ENCODE measurements at places on chromosomes 1 and 21.

DNA sequence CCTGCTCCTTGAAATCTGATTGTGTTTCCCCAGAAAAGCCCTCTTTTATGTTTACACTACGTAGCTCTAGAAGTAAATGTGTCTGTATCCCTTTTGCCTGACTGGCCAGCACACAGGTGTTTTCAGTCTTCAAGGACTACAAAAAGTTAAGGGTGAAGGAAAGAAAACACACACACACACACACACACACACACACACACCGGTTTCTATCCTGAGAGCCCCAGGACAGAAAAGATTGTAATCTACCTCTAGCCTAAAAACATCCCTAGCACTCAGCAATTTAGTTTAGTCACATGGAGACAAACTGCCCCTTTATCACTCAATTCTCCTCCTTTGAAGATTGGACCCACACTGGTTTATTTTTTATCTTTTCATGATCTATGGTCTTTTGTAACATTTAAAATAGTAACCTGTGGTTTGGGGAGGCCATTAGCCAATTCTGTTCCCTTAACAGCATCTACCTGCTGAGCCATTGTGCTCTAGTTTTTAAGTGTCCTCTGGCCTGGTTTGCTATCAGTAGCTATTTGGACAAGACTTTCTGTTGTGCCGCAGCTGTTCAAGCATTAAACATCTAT, 15.8 kb upstream of the TRIM45 start:
- 0 out of 2 replicates have a peak overlapping the region, but pooled peaks have one; percentile 24 for H3K27ac ChIP-seq
- H3K4me3 ChIP-seq, result no peak overlapping the region
- peaks cover 16% of the 10 kb centered on the region for H3K4me1 ChIP-seq
- H3K27me3 ChIP-seq, result no peaks in the 10 kb centered on the region

GRCh38 chr1:39857126-39857878, 26.0 kb downstream of the TRIT1 start:
- no peaks in the 10 kb centered on the region for H3K4me1 ChIP-seq
- no peak overlapping the region for H3K27ac ChIP-seq
- H3K36me3 ChIP-seq, result peaks cover 16% of the 10 kb centered on the region
- H3K4me3 ChIP-seq, result no peak overlapping the region
- H3K27me3 ChIP-seq, result no peaks in the 10 kb centered on the region

DNA sequence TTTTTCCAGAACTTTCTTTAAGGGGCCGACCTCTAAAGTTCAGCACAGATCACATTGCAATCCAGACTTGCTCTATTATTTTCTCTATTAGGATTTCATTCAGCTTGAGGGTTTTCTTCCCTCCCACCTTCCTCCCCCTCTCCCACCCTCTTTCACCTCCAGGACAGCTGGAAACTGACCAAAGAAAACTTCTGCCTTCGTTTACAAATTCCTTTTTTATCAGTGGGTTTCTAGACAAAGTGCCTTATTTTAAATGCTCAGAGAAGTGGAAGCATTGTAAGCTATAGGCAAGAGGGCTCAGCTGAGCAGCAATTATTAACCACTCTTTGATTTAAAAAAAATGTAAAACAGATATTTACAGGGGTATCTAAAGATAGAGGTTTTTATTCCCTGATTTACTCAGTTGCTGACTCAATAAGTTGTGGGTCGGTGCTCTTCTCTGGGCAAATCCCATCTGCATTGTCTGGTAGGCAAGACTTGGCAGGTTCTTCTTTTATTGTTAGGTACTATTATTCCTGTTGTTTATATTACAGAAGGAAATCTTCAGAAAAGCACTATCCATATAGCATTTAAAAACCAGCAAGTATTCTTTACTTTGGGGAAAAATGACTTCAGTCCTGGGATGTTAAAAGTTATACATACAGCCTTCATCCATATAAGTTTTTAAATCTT, 277.0 kb upstream of the C1orf105 start:
- H3K27ac ChIP-seq, result no peak overlapping the region
- H3K4me3 ChIP-seq, result no peak overlapping the region
- H3K4me1 ChIP-seq, result no peaks in the 10 kb centered on the region
- H3K36me3 ChIP-seq, result no peaks in the 10 kb centered on the region
- no peaks in the 10 kb centered on the region for H3K27me3 ChIP-seq

DNA sequence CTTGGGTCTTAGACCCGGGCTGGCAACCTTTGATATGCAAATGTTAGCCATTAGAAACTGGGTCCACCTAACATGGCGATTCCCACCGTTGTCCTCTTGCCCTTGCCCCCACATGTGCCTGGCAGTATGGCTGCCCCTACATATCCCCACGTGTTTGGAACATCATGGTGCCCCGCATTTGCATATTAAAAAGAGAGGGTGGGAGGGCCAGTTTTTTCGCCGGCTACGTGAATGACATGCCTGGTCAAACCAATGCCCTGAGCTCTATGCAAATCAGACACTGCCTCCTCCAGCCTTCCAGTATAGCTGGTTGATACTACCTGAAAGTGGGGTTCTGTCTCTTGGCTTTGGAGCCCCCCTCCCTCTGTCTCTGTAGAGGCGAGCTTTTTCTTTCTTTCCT, 133.0 kb downstream of the CDC42BPA start:
- H3K27ac ChIP-seq, result no peak overlapping the region
- H3K27me3 ChIP-seq, result no peaks in the 10 kb centered on the region
- H3K36me3 ChIP-seq, result no peaks in the 10 kb centered on the region
- no peak overlapping the region for H3K4me3 ChIP-seq
- peak; percentile 39 for DNase-seq

DNA sequence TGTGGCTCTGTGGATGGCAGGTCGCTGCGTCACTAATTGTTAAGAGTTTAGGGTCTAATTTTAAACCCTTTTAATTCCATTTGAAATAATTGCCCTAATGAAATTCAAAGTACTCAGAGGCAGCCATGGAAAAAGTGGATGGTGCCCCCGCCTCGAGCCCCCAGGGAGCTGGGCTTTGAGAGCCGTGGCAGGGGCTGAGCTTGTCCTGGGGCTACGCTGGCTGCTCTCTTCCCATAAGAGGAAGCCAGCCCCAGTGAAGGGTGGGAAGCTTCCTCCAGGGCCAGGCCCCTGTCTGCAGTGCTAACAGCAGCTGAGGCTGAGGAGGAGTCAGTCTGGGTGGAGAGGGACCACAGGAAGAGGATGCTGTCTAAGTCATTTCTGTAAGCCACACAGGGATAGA, 315.0 kb upstream of the POU3F1 start:
- H3K4me3 ChIP-seq, result no peak overlapping the region
- no peak for DNase-seq
- H3K27ac ChIP-seq, result no peak overlapping the region
- H3K36me3 ChIP-seq, result no peaks in the 10 kb centered on the region
- H3K4me1 ChIP-seq, result no peaks in the 10 kb centered on the region
- H3K27me3 ChIP-seq, result no peaks in the 10 kb centered on the region

- H3K4me3 ChIP-seq, result no peak overlapping the region
- no peaks in the 10 kb centered on the region for H3K27me3 ChIP-seq
- no peak overlapping the region for H3K27ac ChIP-seq
- no peak for DNase-seq
Measured at GRCh38 chr21:41112740-41113692, 54.9 kb upstream of the BACE2 start.

- no peaks in the 10 kb centered on the region for H3K36me3 ChIP-seq
- no peak for DNase-seq
- H3K4me3 ChIP-seq, result no peak overlapping the region
Measured at GRCh38 chr21:29151931-29152330, 21.5 kb downstream of the MAP3K7CL start.

- H3K36me3 ChIP-seq, result no peaks in the 10 kb centered on the region
- H3K27ac ChIP-seq, result no peak overlapping the region
- H3K27me3 ChIP-seq, result 0 out of 2 replicates have a peak, but pooled peaks cover 2% of the 10 kb centered on the region
- DNase-seq, result peak; percentile 48
- peak overlapping the region; percentile 63 for H3K4me3 ChIP-seq
- peaks cover 13% of the 10 kb centered on the region for H3K4me1 ChIP-seq
Measured at GRCh38 chr1:33182401-33182841, 578 bp upstream of the TRIM62 start.

DNA sequence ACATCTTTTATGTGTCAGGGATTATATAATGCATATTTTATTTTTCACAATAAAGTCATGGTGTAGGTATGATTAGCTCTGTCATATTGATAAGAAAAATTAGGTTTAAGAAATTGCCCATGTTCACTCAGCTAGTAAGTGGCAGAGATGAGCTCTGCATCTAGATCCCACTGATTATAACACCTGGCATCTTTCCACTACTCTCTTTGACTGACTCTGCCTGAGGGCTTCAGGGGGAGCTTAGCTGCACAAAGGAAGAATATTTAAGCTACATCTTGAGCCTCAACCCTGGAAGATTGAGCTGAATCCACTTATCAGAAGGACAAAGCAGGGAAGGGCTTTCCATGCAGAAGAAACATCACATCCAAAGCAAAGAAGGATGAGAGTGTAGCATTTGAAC, 190.4 kb downstream of the MIS18A start:
- no peaks in the 10 kb centered on the region for H3K27me3 ChIP-seq
- no peak for DNase-seq
- no peak overlapping the region for H3K4me3 ChIP-seq
- H3K36me3 ChIP-seq, result no peaks in the 10 kb centered on the region
- no peak overlapping the region for H3K27ac ChIP-seq

- H3K4me3 ChIP-seq, result no peak overlapping the region
- H3K4me1 ChIP-seq, result no peaks in the 10 kb centered on the region
- H3K27me3 ChIP-seq, result no peaks in the 10 kb centered on the region
- DNase-seq, result no peak
- 0 out of 2 replicates have a peak overlapping the region, but pooled peaks have one; percentile 30 for H3K27ac ChIP-seq
Measured at GRCh38 chr1:27475720-27476119, 14.2 kb downstream of the WASF2 start.

DNA sequence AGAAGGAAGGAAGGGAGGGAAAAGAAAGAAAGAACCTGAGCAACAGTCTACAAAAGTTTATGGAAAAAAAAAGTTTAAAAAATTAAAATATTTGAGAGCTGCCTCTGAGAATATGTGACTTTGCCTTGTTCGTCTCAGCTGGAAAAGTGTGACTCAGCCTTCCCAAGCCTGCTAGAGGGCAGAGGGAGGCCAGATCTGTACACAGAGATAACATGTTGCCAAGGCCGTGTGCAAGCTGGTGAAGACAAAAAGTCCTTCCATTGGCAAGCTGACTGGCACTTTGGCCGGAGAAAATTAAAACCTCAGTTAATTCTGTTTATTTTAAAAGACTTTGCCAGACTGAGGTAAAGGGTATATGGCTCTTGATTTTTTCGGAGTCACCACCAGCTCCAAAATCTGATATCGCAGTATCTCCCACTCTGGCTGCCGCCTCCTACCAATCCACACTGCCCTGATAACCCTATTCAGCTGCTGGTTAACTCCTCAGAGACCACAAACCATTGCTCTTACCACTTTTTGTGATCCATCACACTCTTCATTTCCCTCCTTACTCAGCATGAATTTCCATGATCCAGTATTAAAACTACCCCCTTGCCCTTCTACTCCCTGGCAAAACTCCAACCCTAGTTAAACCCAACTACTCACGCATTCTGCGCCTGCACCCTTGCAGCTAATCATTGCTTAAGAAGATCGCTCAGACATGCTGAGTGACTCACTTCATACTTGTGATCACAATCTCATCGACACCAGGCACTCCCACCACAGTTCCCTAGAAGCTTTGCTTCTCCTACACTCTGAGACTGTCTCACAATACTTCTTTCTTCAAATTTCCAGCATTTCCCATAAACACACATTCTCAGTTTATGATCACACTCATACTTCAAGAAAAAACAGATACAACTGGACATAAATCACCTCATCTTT, 5.7 kb upstream of the PPP1R15B start:
- no peak overlapping the region for H3K4me3 ChIP-seq
- no peaks in the 10 kb centered on the region for H3K27me3 ChIP-seq
- no peak overlapping the region for H3K27ac ChIP-seq
- H3K4me1 ChIP-seq, result peaks cover 13% of the 10 kb centered on the region

- H3K4me3 ChIP-seq, result no peak overlapping the region
- no peak overlapping the region for H3K27ac ChIP-seq
- H3K27me3 ChIP-seq, result no peaks in the 10 kb centered on the region
- peaks cover 6% of the 10 kb centered on the region for H3K4me1 ChIP-seq
Measured at GRCh38 chr1:76073481-76073880, 1.1 kb upstream of the ST6GALNAC3 start.

DNA sequence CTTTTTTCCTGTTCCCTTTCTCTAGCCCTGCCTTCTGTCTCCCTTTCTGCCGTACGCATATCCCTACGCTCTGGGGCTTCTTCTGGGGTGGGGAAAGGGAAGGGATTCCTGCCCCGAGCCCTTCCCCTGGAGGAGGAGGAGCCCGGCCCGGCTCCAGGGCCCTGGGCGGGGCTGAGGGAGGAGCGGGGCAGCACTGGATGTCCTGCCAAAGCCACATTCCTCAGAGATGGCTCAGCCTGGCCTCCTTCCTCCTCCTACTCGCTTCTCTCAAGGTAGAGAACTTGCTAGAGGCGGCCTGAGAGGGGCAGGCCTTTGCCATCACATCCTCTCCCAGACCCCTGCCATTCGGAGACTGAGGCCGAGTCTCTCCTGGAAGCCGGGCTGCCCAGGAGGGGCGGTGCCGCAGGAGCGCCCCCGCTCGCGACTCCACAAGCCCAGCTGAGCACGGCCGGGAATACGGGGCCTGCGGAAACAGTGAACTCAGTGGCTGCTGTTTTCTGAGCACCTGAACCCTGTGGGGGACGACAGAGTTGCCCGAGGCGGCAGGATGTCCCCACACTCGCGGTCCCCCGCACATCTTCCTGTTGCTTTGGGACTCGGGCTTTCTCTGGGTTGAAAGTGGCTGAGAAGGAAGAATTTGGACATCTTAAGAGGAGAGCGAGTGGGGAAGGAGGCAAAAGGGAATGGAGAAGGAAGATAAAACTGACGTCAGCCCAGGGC, 12.2 kb downstream of the ADAMTSL4 start:
- peaks cover 21% of the 10 kb centered on the region for H3K4me1 ChIP-seq
- no peaks in the 10 kb centered on the region for H3K36me3 ChIP-seq
- peak; percentile 93 for DNase-seq

- peak overlapping the region; percentile 5 for H3K27ac ChIP-seq
- DNase-seq, result no peak
- no peak overlapping the region for H3K4me3 ChIP-seq
- no peaks in the 10 kb centered on the region for H3K27me3 ChIP-seq
- peaks cover 27% of the 10 kb centered on the region for H3K36me3 ChIP-seq
- peaks cover 34% of the 10 kb centered on the region for H3K4me1 ChIP-seq
Measured at GRCh38 chr1:36176106-36176949, 20.4 kb downstream of the MAP7D1 start.

DNA sequence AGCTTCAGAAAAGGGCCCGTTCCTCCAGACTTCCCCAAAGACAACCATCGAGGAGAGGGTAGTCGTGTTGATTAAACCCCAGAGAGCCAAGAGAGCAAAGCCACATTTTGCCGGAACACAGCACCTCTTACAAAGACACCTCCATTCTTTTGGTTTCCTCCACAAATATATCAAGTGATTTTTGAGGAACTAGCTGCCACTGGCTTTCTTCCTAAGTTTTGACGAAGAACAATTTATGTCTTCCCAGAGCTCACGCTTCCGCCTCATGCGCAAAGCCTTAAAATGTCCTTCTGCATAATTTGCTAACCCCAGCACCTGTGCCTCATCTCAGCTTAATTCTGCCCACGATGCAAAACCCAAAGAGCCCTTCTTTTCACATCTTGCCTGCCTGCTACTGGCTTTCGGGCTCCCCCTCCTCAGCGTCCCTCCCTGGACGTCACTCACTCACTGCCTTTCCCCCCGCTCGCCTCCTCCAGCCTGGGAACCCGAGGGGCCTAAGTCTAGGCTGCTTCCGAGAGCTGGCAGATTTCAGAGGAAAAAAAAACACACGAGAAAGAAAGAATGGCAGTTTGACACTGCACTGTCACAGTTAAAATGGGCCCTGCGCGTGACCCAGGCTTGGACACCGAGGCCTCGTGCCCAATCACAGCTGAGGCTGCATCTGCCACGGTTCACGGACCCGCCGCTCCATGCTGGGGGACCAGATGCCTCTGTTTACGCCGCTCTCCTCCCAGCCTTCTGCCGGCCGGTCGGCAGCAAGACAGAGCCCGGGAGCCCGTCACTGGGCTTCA, 77.6 kb upstream of the IFNAR2 start:
- no peaks in the 10 kb centered on the region for H3K36me3 ChIP-seq
- no peak overlapping the region for H3K27ac ChIP-seq
- no peak overlapping the region for H3K4me3 ChIP-seq

GRCh38 chr1:195894411-195894810, 713.8 kb downstream of the KCNT2 start:
- H3K27ac ChIP-seq, result no peak overlapping the region
- no peaks in the 10 kb centered on the region for H3K27me3 ChIP-seq
- no peak for DNase-seq
- H3K4me3 ChIP-seq, result no peak overlapping the region

All from H1 (cell line).